ENCODE measurements at places on chromosomes 16 and 17. TPM values are rescaled to one million over a fixed set of nuclear protein-coding genes. Genes with fewer than 3 reads are reported as not detected.
A peak's percentile ranks its signal among the peaks of the same experiment; 100 is the strongest.

- no peak for DNase-seq
Observed at GRCh38 chr17:50615828-50616227, 18.9 kb upstream of the ABCC3 start.

CYGB gene
- total RNA-seq = 20.4 TPM

KRTAP4-8 gene
- total RNA-seq = not detected

DNA sequence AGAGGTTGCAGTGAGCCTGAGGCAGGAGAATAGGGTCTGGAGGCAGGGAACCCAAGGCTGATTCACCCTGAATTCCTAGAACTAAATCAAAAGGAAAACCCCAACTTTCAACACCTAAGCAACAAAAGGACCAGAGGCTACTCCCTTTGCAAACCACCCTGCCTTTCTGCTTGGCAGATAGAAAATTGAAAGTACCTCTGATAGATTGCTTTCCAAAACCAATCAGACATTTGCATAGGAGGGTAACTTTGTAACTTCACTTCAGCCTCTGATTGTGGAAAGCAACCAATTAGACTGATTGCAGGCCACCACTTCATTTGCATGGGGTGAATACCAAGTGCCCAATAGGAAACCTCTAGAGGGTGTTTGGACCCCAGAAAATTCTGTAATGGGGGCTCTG, 10.9 kb upstream of the TMEM98 start:
- no peak for DNase-seq

DNA sequence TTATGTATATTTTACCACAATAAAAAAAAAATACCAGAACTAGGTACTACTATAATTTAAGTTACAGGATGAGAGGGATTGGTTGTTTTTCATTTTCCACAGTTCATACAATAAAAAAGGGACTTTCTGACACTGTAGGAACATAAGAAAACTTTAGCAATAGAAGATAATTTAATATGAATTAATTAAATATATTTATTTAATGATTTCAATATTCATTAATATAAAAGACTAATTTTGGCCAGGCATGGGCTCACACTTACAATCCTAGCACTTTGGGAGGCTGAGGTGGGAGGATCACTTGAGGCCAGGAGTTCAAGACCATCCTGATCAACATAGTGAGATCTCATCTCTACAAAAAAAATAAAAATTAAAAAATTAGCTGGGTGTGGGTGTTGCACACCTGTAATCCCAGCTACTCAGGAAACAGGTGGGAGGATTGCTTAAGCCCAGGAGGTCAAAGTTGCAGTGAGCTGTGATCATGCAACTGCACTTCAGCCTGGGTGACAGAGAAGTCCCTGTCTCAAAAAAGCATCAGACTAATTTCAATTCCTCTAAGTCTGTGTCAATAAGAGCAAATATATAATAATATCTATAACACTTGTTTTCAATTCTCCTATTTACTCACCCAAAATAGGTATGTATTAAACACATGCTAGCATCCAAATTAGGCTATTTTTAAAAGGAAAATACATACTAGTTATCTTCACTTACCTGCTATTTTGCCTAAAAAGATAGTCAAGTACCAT, 79.6 kb downstream of the BRIP1 start:
- no peak for DNase-seq

TMC8 gene
- total RNA-seq = 1.3 TPM

GRCh38 chr16:81324808-81325207, 10.0 kb downstream of the GAN start:
- DNase-seq = no peak

GRCh38 chr16:49464877-49465504, 91.4 kb downstream of the C16orf78 start:
- DNase-seq = peak; percentile 83

GRCh38 chr16:3597676-3598075, 13.7 kb downstream of the SLX4 start:
- DNase-seq = no peak

DNA sequence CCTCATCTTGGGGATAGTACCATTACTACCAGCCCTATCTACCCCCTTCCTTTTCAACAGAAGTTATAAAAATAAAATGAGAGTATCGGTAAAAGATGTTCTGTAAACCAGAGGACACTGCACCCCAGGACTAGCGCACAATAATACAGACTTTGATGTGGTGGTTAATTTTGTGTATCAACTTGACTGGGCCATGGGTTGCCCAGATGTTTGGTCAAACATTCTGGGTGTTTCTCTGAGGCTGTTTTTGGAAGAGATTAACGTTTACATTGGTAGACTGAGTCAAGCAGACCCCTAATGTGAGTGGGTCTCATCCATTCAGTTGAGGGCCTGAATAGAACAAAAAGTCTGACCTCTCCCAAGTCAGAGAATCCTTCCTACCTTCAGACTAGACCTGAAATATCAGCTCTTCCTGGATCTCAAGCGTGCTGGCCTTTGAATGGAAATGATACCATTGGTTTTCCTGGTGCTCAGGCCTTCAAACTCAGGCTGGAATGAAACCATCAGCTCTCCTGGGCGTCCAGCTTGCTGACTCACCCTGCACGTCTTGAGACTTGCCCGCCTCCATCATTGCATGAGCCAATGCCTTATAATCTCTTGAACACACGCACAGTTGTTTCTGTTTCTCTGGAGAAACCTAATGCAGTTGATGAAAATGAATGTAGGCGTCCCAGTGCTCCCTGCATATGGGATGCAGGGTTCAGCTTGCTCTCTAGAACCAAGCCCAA, 10.1 kb downstream of the MRM1 start:
- no peak for DNase-seq

GRCh38 chr16:23269248-23269953, 32.7 kb upstream of the SCNN1B start:
- DNase-seq = no peak

ABCC12 gene
- not detected for total RNA-seq

DNA sequence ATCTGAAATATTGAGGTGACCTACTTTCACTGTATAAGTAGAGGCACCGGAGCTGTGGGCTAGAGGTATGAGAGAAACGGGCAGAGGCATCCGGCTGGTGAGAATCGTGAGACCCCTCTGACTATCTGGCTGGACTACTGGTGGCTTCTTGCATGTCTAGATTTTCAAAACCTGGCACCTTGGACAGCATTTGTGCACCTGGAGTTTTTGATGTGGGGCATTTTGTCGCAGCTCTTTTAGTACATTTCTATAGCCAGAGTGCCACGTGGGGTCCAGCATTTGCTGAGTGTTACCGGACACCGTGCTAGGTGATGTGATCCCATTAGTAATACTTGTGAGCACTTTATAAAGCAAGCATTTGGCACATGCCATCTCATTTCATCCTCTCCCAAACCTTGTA, 32.6 kb upstream of the SHISA9 start:
- DNase-seq = no peak

SLFN14 gene
- total RNA-seq = not detected

GRCh38 chr17:41419716-41420115, 4.7 kb downstream of the KRT37 start:
- DNase-seq = no peak
